Fibroblast of lung (primary cell): ENCODE measurements at places on chromosomes 4 and X. TPM values are rescaled to one million over a fixed set of nuclear protein-coding genes. Genes with fewer than 3 reads are reported as not detected.

Gene DUX4
- not detected in 2 replicates for total RNA-seq

Gene UCP1
- not detected in 2 replicates for total RNA-seq

Gene RAB39B
- total RNA-seq, result 1.3 and 3.0 TPM in 2 replicates

Gene BEX5
- not detected in 2 replicates for total RNA-seq

Gene PCDH7
- total RNA-seq, result 2.3 and 9.0 TPM in 2 replicates

Gene CNGA1
- total RNA-seq, result not detected in 2 replicates

Gene SUPT20HL2
- total RNA-seq, result not detected in 2 replicates
